Heart left ventricle (tissue), 16 donors: ENCODE measurements at places on chromosomes 16 and 17.

DNA sequence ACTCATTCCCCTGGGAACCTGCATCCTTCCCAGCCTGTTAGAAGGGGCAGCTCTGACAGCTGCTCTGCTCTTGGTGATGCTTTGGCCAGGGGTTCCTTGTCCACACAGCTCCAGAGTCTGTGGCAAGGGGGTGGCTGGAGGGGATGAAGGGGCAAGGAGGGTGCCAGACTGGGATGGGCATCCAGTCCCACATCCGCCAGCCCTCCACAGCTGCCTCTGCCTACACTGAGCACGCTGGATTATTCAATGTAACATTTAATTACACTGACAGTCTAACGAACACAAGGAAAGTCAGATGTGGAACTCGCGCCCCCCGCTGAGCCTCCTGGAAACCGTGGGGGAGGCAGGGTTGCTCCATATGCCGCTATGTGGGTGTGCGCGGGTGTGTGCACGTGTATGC is 101.1 kb downstream of the C16orf78 start:
- no peak for DNase-seq

DNA sequence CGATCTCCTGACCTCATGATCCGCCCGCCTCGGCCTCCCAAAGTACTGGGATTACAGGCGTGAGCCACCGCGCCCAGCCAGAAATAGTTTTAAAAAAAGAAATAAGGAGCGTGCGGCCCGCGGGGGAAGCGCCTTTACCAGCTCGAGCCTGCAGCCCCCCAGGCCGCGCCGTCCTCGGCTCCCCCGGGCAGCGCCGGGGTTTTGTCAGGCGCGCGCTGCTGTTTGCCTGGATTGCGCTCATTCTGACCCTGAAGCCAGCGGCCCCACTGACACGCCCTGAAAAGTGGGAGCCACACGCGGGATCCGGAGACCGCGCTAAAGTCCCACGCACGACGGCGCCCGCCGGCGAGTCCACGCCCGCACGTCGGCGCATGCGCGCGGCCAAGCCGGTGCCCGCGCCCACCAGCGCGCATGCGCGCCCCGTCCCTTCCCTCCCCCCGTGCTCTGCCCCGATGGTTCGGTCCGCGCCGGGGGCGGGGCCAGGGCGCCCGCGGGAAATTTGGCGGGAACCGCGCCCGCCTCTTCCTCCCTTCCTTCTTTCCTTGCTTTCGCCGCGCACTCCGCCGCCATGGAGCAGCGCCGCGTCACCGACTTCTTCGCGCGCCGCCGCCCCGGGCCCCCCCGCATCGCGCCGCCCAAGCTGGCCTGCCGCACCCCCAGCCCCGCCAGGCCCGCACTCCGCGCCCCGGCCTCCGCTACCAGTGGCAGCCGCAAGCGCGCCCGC is at the start of gene CDT1:
TSS of gene CDT1 (plus strand) at position 526 of the 724 bp plus-strand sequence. CDS start at position 569, 43 bp downstream.
- DNase-seq = peak; percentile 87

DNA sequence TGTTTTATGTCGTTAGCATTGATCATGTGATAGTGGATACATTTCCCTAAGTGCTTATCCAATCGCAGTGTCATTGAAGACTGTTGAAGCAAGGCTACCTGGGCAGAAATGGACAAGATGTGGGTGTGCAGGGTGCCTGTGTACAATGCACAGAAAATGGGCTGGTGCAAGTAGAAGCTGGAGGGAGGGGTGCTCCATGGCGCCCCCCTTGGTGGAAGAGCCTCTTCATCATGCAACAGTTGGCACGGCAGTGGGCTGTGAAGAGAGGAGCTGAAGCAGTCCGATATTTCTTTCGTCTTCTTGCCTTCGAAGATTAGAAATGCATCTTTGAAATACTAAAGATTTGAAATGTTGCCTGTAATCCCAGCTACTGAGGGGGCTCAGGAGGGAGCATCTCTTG is 100.5 kb downstream of the PLCG2 start:
- no peak for DNase-seq

GRCh38 chr16:81709016-81709900 is 69.8 kb upstream of the PLCG2 start:
- no peak for DNase-seq

GRCh38 chr16:20781697-20782096 is 17.9 kb downstream of the ACSM3 start:
- DNase-seq = no peak

- DNase-seq = peak; percentile 86
These were observed 543 bp downstream of the ARHGAP23 start for GRCh38 chr17:38428643-38429371.
